Hepatic stellate cell (primary cell): ENCODE measurements at places on chromosomes 1 and 21.
A peak's percentile ranks its signal among the peaks of the same experiment; 100 is the strongest.

GRCh38 chr1:78143673-78144072, 97.9 kb downstream of the GIPC2 start:
- DNase-seq = no peak

DNA sequence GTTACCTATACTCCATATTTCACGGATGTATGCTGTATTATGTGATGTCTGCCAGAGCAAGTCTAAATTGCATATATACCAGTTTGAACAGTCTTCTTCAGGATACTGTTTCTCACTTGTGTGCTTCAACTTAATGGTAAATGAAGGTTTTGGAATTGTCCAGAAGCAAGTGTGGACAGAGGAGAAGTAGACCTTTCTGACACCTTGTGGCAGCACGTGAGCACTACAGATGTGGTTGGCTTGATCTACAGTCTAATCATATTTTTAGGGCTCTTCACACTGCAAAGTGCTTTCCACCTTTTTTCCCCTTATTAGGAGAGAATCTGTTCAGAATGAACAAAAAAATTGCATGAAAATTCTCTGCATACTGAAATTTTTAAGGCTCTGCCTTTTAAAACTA, 10.9 kb downstream of the MORC3 start:
- peak; percentile 53 for DNase-seq

GRCh38 chr1:21089731-21090130, 87.0 kb downstream of the EIF4G3 start:
- DNase-seq = no peak

DNA sequence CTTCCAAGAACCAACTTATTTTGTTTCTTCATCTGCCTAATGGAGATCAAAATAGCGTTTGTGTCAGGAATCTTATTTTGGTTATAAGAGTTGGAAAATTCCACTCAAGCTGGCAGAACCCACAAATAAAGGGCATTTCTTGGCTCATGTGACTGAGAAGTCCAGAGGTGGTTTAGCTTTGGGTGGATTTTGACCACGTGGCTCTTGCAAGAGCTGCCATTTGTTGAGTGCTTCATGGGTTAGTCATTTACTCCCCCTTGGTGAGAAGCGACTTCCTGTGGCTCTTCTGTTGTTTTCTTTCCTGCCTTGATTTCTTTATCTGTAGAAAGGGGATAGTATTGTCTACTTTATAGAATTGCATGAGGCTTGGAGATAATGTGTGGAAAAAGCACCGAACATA, 9.5 kb upstream of the RNF186 start:
- DNase-seq = no peak
